ENCODE measurements at places on chromosomes 1 and 21.

DNA sequence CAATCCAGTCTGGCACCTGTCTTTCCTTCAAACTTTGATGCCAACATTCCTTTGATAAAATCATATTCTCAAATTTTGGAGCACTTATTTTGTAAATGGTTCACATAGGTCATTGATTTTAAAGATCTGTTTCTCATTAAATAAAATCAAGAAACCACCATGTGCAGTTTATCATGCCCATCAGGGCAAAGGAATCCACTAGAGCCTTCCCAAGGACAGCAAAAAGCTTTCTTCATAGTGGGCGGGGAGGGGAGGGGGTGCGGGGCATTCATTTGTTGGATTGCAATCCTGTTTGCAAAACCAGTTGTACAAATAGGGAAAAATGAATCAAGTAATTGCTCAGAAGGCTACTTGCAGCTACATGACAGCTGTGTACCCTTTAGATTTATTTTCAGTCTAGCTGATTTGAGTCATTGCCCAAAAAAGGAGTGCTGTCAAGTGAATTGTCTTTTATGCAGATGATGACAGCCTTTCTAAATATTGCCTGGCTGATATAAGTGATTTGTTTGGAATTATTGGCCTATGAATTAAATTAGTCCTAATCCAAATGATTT is 23.0 kb downstream of the LRRC8B start:
- DNase-seq: no peak

DNA sequence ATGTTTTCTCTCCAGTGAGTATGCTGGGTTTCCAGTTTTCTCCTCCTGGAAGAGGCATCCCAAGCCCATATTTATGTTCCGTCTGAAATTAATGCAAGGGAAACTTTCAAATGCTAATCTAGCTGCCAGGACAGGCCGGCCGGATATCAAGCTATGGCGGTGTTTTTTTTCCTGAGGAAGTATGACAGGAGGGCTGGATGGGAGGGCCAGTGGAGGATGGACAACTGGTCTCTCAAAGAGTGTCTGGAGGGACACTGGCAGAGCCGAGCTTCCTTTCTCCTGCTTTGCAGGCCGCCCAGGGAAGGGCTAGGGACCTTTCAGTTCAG is 212.7 kb downstream of the TRABD2B start:
- DNase-seq: no peak

GRCh38 chr1:233193741-233194140 is 101.8 kb downstream of the PCNX2 start:
- no peak for DNase-seq

- no peak for DNase-seq
These were observed 52.4 kb upstream of the GJA5 start for GRCh38 chr1:147812799-147813198.

GRCh38 chr1:171801487-171801891 is 20.0 kb downstream of the METTL13 start:
- no peak for DNase-seq

GRCh38 chr1:171038284-171038683 is 52.4 kb upstream of the FMO3 start:
- DNase-seq: no peak

GRCh38 chr21:21730512-21730911 is 732.3 kb downstream of the NCAM2 start:
- no peak for DNase-seq

DNA sequence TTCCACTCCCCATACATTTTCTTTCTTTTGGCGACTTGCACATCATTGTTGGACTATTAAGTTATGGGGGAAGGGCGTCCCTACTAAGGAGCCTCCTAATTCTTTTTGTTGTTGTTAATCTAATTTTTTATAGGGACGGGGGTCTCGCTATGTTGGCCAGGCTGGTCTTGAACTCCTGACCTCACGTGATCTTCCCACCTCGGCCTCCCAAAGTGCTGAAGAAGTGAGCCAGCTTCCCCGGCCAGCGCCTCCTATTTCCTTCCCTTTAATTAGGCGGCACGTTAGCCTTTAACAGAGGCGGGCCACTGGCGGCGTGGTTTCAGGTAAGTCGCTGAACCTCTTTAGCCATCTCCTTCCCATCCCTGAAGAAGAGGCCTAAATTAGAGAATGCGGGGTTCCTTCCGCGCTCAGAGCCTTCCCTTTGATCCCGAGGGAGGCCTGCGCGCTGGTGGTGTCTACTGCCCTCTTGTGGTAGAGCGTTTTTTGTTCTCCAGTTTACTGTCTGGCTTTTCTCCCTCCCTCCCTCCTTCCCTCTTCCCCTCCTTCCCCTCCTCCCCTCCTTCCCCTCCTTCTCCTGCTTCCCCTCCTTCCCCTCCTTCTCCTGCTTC is 38.1 kb downstream of the TNFRSF9 start:
- DNase-seq: peak; percentile 65

DNA sequence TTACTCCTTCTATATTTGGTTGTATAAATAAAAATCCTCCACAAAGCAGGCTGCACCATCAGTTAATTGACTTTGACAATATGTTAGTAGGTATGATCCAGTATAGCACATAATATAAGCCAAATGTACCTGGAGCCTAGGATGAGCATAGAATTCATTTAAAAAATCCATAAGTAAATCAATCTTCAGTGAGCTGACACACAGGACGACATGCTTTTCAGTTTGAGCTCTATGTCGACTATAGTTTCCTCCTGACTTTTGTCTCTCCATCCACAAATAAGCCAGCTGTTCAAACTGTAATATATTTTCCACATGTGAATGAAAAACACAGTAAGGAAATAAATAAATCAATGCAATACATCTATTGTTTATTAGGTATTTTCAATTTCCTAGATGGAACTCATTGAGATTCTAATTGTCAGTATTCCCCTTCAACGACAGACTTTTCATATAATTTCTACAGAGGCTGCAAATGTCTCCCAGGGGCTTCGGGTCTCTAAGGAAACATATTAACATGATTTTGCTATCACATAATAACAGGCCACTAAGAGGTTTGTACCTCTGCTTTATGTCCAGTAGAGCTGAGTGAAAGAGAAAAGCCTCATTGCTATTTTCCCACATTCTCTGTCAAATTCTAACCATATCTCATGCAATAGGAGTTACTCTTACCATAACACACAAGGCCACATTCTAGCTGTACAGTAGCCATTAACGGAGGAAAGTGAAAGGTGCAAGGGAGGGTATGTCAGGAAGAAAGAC is 180.1 kb downstream of the KCNT2 start:
- DNase-seq: no peak

GRCh38 chr1:241532864-241533263 is 686 bp downstream of the KMO start:
- DNase-seq: no peak

DNA sequence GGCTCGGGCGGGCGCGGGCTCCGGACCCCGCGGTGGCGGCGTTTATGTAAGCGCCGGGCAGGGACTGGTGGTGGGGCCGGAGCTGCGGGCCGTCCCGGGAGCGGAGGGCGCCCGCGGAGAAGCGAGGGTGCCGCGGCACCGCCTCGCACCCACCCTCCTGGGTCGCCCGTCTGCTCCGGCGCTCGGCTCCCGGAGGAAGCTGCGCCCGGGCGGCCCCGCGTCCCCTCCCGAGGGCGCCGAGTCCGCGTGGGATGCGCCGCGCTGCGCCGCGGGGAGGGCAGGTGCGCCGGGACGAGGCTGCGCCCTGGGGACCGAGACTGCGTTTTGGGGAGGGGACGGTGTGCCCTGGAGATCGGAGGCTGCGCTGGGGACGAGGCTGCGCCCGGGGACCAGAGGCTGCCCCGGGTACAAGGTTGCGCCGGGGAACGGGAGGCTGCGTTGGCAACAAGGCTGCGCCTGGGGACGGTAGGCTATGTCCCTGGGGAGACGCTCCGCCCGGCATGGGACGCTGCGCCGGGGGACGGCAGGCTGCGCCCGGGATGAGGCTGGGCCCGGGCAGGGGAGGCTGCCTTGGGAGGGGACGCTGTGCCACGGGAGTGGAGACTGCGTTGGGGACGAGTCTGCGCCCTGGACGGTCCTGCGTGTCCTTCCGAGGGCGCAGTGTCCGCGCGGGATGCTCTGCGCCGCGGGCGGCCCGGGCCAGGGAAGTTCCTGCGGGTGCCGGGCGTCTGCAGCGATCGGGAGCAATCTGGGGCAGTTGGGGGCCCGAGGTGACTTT is 627 bp downstream of the ADARB1 start:
- DNase-seq: no peak

DNA sequence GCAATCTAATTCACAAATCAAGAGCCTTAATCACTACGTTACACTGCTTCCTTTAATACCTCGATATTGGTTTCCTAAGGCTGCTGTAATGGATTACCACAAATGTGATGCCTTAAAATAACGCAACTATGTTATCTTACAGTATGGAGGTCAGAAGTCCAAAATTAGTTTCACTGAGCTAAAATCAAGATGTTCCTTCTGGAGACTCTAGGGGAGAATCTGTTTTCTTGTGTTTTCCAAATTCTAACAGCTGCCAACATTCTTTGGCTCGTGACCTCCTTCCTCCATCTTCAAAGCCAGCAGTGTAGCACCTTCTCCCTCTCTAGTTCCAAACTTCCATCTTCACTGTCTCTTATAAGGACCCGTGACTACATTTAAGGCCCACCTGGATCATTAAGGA is 335.0 kb upstream of the NFIA start:
- DNase-seq: no peak

DNA sequence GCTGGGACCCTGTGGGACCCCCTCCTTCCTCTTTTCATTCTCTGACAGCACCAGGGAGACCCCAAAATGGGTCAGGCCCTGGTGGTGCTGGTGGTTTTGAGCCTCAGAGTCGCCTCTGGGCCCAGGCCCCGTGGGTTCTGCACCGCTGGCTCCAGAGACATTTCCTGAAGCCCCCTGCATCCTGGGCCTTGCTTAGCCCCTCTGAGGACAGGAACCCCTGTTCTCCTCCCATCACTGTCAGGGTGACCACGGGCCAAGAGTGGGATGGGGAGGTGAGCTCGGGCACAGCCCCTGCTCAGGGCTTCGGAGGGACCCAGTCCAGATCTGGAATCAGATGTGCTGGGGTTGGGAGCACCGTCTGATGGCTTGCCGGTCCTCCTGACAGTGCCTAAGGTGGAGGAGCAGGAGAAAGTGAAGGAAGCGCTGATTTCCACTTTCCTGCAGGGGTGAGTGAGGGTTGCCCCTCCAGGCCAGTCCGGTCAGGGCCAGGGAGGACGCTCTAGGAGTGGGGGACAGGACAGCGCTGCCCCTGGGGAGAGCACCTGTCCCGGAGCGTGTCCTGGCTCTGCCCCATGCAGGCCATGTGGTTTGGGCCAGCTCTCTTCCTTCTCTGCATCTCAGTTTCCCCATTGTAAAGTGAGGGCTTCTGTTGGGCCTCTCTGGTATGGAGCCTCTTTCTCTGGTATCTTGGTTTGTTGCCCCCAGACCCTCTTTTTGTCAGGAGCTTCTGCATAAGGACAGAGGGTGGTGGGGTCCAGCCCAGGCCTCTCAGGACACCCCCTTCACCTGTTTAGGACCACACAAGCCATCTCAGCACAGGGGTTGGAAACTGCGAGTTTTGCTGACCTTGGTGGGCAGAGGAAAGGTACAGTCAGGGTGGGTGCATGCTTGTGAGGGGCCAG is 71.0 kb downstream of the TRIM11 start:
- no peak for DNase-seq

GRCh38 chr1:199612976-199613774 is 414.3 kb upstream of the NR5A2 start:
- no peak for DNase-seq

- no peak for DNase-seq
These were observed 12.9 kb downstream of the DPYD start for GRCh38 chr1:97907886-97908285.

DNA sequence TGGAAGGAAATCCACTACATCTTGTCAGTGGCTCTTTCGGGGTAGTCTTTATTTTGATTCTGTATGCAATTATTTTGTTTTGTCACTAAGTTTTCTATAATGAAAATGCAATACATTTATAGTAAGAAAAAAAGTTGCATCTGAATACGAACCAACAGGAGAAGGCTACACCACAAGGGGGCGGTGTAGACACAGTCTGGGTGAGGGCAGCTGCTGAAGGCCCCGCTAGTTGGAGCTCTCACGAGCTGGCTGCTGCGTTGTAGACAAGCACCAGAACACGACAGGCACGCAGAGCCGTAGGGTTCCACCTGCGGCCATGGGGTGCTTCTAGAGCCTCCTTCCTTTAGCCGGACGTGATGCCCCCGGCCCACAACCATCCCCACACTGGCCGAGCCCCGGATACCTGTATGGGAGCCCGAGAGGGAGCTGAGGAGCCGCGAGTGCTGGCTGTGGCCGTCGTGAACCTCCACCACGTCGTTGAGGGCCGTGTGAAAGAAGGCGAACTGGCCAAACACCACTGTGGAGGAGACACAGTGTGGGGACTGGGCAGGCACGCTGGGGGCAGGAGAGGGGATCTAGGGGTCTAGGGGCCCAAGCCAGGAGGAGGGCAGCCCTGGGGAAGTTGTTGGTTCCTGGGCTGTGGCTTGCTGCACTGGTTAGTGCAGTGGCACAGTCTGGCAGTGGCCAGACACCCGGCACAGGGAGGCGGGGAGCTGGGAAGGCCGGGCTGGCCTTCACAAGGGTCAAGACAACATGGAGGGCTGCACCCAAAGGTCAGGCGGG is 160.8 kb downstream of the ZSCAN20 start:
- peak; percentile 94 for DNase-seq

- no peak for DNase-seq
These were observed 26.5 kb downstream of the TSNAX start for GRCh38 chr1:231554969-231555368.

DNA sequence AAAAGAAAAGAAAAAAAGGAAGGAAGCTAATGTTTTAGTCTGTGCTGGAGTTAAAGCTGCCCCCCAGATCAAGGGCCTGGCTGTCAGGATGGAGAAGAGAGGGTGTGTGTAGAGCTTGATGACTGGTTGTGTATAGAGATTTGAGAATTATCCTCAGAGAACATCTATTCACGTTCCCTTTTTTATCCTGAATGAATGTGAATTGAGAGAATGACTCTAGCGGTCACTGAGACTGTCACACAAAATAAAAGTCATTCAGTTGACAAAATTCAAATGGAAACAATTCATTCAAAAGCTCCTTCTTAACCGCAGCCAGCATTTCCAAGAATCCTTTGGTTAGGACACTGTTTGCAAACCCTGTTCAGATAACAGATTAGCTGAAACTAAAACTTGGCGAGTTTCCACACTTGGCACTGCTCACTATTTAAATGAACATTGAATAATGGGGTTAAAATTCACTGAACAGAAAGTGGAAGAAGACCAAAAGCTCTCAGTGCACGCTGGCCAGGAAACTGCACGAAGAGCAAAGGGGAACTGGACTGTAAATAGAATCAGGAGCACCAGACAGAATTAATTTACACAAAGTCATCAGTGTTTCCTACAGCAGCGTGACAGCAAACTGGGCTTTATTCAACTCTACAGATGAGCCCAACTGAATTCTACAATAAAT is 13.6 kb upstream of the FAM89A start:
- DNase-seq: no peak

GRCh38 chr1:109274533-109275476 is 8.1 kb downstream of the PSRC1 start:
- no peak for DNase-seq

- DNase-seq: no peak
These were observed 12.0 kb upstream of the SLAMF1 start for GRCh38 chr1:160658814-160659193.

Data from dorsolateral prefrontal cortex (tissue), 122 donors.